ENCODE measurements at places on chromosomes 13 and 19.
A peak's percentile ranks its signal among the peaks of the same experiment; 100 is the strongest.

GRCh38 chr19:49690656-49691242, at the start of gene CPT1C:
Gene CPT1C (plus strand): TSS chr19:49691116. CDS start chr19:49692253, 1,137 bp downstream.
- DNase-seq, result no peak

- DNase-seq, result no peak
Measured at GRCh38 chr13:40506592-40507446, 159.6 kb downstream of the FOXO1 start.

- DNase-seq, result no peak
Measured at GRCh38 chr19:30325676-30326392, 46.4 kb upstream of the ZNF536 start.

DNA sequence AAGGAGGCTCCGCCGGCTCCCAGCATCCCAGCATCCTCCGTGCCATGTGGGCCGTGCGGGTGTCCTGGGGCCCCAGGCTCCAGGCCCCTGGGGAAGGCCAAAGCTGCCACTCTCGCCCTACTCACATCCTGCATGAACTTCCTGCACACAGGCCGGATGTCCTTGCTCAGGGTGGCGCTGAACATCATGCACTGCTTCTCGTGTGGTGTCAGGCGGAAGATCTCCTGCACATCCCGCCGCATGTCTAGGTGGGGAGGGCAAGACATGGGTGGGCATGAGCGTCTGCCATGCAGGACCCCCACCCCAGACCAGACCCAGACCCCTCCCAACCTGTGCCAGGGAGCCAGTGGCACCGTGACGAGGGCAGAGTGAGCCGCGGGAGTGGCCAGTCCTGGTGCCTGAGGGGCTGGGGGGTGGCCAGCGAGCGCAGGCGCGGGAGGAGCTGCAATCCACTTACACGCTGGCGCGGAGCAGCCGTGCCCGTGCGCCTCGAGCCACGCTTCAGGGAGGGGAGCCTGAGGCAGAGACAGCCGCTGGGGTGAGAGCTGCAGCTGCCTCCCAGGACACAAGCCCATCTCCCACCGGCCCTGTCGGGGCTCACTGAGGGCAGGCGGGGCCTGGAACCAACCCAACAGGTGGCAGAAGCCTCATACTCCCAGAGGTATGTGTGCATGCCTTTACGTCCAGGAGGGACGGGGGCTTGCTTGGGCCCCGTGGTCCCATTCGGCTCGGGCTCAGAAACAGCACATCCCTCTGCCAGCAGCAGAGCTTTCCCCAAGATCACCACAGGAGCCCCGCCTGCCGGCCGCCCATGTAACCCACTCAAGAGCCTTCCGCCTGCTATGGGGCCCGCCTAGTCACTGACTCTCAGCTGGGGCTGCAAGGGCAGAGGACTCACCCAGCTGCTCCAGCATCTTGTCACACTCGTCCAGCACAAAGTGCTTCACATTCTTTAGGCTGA, 8.8 kb downstream of the DDX39A start:
- no peak for DNase-seq

DNA sequence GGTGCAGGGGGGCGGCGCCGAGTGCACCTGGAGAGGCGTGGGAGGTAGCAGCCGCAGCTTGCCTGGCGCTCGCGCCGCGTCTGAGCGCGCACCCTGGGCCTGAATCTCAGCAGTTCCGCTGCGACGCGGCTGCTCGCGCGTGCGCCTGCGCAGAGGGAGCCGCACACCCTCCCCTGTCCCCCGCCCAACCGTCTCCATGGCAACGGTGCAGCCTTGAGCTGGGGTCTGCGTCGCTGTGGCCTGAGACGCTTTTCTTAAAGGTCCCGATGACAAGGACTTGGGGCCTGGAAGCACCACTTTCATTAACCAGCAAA, at the start of gene PNMA8B:
TSS of gene PNMA8B (minus strand) at position 82 of the 314 bp plus-strand sequence. CDS start 402 bp downstream, outside the sequence.
- no peak for DNase-seq

DNA sequence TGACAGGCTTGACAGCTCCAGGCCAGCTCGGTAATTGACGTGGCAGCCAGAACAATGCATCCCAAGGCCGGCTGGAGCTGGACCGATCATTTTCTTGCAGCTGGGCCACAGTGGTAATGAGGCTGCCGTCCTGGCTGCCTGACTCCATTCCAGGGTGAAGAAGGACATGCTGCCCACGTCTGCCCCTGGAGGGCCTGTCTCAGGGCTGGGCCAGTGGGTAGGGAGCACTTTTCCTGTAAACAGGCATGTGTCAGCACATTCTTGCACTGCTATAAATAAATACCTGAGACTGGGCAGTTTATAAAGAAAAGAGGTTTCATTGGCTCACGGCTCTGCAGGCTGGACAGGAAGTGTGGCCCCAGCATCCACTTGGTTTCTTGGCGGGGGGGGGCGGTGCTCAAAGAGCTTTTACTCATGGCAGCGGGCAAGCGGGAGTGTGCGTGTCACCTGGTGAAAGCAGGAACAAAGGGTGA, 38.1 kb upstream of the KCTD15 start:
- DNase-seq, result no peak

DNA sequence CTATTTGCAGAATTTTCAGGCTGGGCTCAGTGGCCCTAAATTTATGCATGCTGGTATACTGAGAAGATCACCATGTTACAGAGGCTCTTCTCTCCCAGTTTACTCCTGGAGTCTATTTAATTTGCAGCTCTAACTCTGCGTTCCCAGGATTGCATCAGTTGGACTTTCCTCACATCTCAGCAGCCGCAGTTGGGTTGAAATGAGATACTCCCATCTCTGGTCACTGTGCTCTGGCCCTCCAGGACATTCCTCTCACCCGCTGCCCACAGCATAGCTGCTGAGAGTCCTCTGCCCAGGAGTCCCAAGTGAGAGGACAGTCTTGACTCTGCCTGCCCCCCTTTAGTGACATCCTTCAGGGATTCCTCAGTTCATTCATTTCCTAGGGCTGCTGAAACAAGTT, 150.9 kb downstream of the LACC1 start:
- DNase-seq, result no peak

DNA sequence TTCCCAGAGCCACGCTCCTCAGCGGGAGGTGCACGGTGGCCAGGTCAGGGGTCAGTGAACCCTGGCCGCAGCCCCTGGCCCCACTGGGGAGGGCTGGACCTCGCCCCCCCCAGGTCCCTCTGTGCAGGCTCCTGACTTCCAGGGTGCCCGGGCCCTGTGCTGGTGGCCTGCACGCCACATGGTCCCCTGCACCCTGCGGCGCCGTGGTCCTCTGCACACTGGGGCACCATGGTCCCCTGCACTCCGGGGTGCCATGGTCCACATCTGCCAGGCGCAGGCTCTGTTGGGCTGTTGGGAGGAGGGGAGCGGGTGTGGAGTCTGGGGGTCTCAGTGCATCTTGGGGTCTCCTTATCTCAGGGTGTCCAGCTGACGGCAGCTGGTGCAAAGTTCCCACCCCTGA, 23.3 kb upstream of the TMEM255B start:
- DNase-seq, result no peak

- no peak for DNase-seq
Measured at GRCh38 chr13:30464496-30465342, 1.0 kb downstream of the HMGB1 start.

- no peak for DNase-seq
Measured at GRCh38 chr13:109481040-109481439, 305.3 kb downstream of the IRS2 start.

- DNase-seq, result peak; percentile 98
Measured at GRCh38 chr19:58543826-58544590, at the start of gene TRIM28. Gene TRIM28 (plus strand): TSS chr19:58544064. CDS start chr19:58544758, 694 bp downstream.

DNA sequence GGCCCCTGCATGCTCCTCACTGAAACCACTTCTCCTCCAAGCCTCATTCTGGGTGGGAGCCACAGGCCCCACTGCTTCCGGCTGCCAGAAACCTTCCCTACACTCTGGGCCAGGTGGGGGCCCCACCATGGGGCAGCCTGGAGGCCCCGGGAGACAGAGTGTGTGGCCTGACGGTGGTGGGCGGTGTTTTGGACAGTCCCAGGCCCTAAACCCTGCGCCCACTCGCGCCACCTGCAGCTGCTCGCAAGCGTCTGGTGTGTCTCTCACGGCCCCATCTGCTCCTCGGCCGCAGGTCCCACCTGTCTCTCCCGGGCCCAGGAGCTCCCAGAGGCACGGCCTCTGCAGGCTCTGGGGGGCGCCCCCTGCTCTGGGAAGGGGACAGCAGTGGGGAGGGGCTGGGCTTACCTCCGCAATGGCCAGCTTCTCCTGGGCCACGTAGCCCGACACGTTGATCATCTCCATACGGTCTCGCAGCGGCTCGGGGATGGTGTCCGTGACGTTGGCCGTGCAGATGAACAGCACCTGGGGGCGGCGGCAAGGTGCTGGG, 5.6 kb downstream of the RPL36 start:
- no peak for DNase-seq

DNA sequence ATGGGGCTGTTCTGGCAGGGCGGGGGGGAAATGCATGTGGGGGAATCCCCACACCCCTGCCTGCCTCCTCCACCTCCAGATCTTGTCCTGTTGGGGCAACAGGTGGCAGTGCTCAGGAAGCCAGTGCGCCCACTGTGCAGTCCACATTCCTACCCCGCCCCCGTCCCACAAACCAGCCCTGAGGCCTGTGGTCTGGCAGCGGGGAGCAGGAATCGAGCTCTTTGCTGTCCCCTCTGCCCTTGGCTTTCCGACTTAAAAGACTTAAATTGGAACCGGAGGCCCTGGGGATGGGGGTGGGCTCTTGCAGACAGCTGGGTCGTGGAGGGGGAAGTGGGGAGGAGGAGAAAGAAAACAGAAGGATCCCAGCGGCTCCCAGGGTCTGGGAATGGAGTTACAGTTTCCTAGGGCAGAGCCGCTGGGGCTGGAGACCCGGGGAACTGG, 4.3 kb downstream of the NANOS3 start:
- DNase-seq, result no peak

- DNase-seq, result no peak
Measured at GRCh38 chr13:25930653-25931052, 121.2 kb downstream of the SHISA2 start.

- peak; percentile 57 for DNase-seq
Measured at GRCh38 chr13:49858178-49858856, 65.8 kb upstream of the KPNA3 start.

DNA sequence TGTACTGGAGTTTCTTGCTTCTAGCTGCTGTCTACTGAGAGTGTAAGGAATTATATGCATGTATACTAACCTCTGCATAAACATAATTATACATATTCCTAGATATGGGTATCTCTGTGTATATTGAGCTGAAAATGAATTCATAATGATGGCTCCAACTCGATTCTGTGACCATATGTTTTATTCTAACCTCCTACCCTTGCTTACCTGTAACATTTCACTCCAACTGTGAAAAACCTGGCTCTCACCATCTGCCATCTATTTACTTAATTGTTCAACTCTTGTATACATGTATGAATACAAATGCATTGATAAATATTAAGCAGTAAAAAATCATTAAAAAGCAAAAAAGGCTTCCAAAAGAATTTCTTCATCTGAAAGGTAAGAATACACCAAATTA, 1729.5 kb upstream of the SPRY2 start:
- DNase-seq, result no peak

Data from HFF-Myc (cell line).